Activated naive CD8-positive, alpha-beta T cell treated with anti-CD3 and anti-CD28 coated beads, Interleukin-2, amount 50 U/mL, for 24 hours (primary cell): ENCODE measurements at places on chromosomes 1 and 21.

GRCh38 chr1:160623227-160623633, 23.6 kb downstream of the SLAMF1 start:
- no peak for DNase-seq

GRCh38 chr1:76547916-76548315, 319.4 kb upstream of the ST6GALNAC5 start:
- no peak for DNase-seq

GRCh38 chr1:68800182-68800581, 303.3 kb upstream of the DEPDC1 start:
- no peak for DNase-seq

GRCh38 chr1:25845664-25846063, 13.6 kb downstream of the AUNIP start:
- DNase-seq = no peak

- DNase-seq = no peak
Observed at GRCh38 chr1:150321826-150322166, 463 bp downstream of the PRPF3 start.

DNA sequence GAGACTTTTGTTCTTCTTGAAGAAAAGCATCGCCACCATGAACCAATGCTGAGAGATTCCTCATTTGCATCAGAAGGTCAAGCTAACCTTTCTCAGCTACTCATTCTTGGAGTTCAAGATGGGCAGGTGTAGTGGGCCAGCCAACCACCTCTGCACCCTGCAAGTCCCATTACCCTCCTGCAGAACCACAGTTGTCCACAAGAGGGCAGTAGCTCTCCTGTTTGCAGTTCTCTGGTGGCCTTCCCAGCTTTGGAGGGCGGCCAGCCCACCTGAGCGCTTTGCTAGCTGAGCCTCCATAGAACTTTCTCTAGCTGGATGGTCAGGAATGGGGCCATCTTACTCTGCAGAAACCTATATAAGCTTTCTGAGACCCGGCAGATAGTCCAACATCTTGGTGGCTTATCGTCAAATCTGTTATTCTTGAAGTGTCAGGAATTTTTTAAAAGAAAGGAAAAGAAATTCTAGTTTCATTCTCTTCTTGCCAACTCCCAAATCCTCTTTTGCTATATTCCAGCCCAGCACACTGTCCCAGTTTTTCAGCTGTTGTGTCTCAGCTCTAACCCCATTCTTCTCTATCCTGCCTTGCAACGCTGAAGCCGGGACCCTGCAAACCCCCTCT, 11.0 kb upstream of the LMX1A start:
- peak; percentile 82 for DNase-seq

DNA sequence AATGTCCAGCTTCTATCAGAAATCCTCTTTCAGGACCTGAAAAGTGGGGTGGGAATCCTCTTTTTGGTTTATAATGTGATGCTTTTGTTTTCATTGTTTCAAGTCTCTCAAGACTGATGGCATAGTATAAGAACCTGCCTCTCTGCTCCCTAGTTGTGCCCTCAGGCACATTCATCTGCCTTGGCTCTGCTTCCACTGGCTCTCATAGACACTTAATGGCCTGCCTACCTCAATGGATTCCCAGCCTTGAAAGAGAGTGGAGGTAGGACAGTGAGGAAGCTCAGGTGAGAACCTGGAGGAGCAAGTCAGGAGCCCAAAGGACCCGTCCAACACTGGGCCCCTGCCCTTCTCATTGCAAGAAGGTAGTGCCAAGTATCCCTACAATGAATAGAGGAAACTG, 4.8 kb downstream of the TTLL7 start:
- no peak for DNase-seq

GRCh38 chr1:10628685-10629084, 153.9 kb downstream of the PEX14 start:
- DNase-seq = no peak
